ENCODE measurements at places on chromosomes 11 and 22.
A peak's percentile ranks its signal among the peaks of the same experiment; 100 is the strongest.

DNA sequence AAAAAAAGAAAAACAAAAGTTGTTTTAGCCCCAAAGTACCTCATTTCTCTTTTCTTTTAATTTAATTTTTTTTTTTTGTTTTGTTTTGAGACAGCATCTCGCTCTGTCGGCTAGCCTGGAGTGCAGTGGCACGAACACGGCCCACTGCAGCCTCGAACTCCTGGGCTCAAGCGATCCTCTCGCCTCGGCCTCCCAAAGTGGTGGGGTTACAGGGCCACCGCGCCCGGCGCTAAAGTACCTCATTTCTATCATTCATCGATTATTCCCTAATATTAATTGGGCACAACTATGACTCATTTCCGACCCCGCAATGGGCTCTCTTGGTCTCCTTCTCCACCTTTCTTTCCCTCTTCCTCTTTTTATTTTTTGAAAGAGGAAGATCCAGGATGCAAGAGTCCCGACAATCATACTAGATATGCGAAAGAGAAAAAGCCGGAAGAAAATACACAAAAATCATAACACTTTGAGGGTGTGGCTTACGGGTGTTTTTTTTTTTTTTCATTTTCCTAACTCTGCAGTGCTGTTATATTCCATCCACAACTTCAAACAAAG, 475 bp upstream of the AIP start:
- no peak for DNase-seq

DNA sequence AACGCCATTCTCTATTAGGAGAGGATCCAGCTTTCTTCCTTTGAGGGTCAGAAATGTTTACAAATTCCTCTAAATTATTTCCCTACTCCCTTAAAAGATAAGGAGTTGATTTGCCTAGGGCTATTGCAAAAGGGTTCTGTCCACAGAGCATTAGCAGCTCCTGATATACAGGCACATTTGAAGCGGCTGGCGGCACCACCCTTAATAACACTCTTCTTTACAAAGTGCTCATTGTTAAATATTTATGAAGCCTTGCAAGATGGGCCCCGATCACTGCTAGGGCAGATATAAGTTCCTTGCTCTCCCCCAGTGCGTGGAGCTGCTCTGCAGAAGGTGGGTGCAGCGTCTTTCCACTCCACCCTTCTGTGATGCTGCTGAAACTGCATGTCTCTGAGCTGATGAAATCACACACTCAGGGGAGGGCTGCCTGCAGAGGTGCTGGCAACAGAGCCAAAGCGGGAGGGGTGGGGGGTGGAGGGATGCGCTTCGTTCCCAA, 116.7 kb upstream of the NTM start:
- no peak for DNase-seq

GRCh38 chr11:118845369-118845768, 38.3 kb upstream of the CXCR5 start:
- peak; percentile 34 for DNase-seq

- no peak for DNase-seq
Measured at GRCh38 chr11:124346311-124346955, 26.4 kb upstream of the OR8D2 start.

- no peak for DNase-seq
Measured at GRCh38 chr11:17547932-17548331, 873 bp downstream of the OTOG start.

DNA sequence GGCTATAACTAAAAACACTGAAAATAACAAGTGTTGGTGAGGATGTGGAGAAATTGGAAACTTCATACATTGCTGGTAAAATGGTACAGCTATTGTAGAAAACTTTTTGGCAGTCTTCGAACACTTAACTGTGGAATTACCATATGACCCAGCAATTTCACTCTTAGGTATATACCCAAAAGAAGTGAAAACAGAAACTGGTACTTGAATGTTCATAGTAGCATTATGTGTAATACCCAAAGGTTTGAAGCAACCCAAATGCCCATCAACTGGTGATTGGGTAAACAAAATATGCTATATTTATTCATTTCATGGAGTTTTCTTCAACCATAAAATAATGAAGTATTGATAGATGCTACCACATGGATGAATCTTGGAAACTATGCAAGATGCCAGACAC, 40.8 kb upstream of the FTH1 start:
- DNase-seq: no peak

GRCh38 chr11:112962579-112963367, 1.6 kb downstream of the NCAM1 start:
- no peak for DNase-seq

GRCh38 chr11:102546427-102546826, 15.9 kb upstream of the MMP7 start:
- DNase-seq: no peak

DNA sequence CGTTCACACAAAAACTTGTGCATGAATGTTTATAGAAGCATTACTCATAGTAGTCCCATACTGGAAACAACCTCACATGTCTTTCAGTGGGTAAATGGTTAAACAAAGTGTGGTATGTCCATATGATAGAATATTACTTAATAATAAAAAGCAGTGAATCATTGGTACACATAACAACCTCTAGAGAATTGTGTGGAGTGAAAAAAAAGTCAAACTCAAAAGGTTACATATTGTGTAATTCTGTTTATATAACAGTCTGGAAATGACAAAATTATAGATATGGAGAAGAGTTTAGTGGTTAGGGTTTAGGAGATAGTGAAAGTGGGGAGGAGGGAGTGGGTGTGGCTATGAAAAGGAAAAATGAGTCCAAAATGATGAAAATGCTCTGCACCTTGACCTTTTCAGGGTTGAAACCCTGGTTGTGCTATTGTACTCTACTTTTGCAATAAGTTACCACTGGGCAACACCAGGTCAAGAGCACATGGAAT, 243.4 kb upstream of the DDI1 start:
- DNase-seq: peak; percentile 52

GRCh38 chr22:26887456-26887855, 230.1 kb downstream of the MIAT start:
- DNase-seq: peak; percentile 81

DNA sequence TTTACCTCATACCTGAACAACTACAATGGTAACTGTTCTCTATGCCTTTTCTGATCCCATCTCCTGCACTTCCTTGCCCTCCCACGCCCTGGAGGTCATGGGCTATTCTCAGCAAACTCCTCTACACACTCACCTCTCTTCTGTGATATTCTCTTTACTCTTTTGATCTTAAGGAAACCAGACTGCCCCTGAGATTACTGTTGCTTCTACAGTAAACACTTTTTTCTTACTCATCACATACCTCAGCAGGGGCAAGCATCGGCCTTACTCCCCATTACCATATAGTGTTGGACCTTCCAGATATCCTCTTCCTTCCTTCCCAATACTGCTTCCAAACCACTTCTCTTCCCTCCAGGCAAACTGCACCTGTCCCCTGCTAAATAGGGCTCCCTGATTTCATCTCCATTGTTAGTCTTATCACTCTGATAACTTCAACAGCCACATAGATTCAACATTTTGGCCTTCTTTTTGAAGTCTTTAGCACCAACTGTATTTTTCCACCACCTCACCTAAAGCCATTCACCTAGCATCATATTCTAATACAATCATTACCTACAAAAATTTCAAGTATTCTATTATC, 141.2 kb downstream of the RBFOX2 start:
- DNase-seq: no peak

GRCh38 chr11:18802381-18803257, 11.0 kb upstream of the PTPN5 start:
- DNase-seq: peak; percentile 40

GRCh38 chr11:5204787-5205186, 4.3 kb upstream of the OR51V1 start:
- DNase-seq: peak; percentile 50
